ENCODE measurements at places on chromosomes 3 and 15. TPM values are rescaled to one million over a fixed set of nuclear protein-coding genes. Genes with fewer than 3 reads are reported as not detected.

The CNTN4 gene
- total RNA-seq: not detected

The CD86 gene
- not detected for total RNA-seq

The CCR4 gene
- not detected for total RNA-seq

The IMPG2 gene
- total RNA-seq: 0.20 TPM

The PLSCR5 gene
- total RNA-seq: not detected

The RBPMS2 gene
- 11.6 TPM for total RNA-seq

- no peaks in the 10 kb centered on the region for H3K4me1 ChIP-seq
- no peak for DNase-seq
- H3K4me3 ChIP-seq: no peak overlapping the region
Measured at GRCh38 chr3:19688767-19689166, 245.2 kb downstream of the EFHB start.

DNA sequence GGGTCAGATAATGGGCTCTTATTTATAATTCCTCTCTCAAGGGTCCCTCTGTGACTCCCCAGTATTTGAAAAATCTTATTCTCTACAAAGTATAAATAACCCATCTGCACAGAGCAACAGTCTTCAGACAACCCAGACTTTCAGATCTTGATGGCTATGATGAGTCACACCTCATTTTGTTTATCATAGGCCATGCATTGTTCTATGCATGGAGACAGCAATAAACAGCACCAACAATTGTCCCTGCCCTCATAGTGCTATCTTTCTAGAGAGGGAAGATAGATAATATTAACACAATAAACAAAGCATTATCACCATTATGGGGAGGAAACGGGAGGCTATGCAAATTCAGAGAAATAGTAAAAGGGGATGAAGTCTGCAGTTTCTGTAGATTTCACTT is 13.4 kb downstream of the FHIT start:
- no peak for DNase-seq
- H3K4me1 ChIP-seq: no peaks in the 10 kb centered on the region
- H3K27ac ChIP-seq: no peak overlapping the region

- H3K36me3 ChIP-seq: no peaks in the 10 kb centered on the region
- no peak overlapping the region for H3K4me3 ChIP-seq
- no peak overlapping the region for H3K27ac ChIP-seq
- no peak for DNase-seq
Measured at GRCh38 chr3:175208326-175208725, 349.2 kb downstream of the NAALADL2 start.

DNA sequence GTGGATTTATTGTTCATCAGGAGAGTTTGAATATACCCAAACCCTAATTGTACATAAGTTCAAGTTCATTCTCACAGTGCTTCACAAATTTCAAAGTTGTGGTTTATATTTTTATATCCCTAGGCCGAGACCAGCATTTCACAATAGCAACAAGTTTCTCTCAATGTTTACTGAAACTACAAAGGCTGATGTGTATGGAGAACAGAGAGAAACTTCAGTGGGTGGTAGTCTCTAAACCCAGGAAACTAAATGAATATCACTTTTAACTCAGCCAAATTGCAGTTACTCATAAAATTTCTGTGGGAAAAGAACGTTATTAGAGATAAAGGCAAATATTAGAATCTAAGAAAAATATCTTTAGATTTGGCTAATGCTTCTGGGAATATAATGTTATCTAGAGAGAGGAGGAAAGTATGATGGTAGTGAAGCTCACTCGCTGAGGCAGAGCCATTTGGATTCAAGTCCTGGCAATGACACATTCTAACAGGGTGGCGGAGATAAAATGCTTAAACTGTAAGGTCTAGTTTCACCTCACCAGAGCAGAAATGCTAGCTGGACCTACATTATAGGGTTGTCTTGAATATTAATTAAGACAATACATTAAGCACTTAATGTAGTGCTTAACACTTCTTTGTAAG is 514.8 kb downstream of the EPHA3 start:
- H3K4me3 ChIP-seq: no peak overlapping the region
- no peaks in the 10 kb centered on the region for H3K36me3 ChIP-seq
- DNase-seq: no peak
- H3K27me3 ChIP-seq: no peaks in the 10 kb centered on the region

- no peaks in the 10 kb centered on the region for H3K4me1 ChIP-seq
- no peak for DNase-seq
- H3K36me3 ChIP-seq: no peaks in the 10 kb centered on the region
- no peak overlapping the region for H3K4me3 ChIP-seq
Measured at GRCh38 chr3:161914703-161915417, 418.3 kb downstream of the OTOL1 start.

Data from HCT116 (cell line).